ENCODE measurements at places on chromosomes 5 and 9. TPM values are rescaled to one million over a fixed set of nuclear protein-coding genes. Genes with fewer than 3 reads are reported as not detected.

The UNC5A gene
- polyA plus RNA-seq = 50.6 TPM

The PCDHB4 gene
- 3.2 TPM for polyA plus RNA-seq

The ADGRD2 gene
- 5.0 TPM for polyA plus RNA-seq

The FAM81B gene
- not detected for polyA plus RNA-seq

The PFN3 gene
- not detected for polyA plus RNA-seq

The PCDHB12 gene
- 0.98 TPM for polyA plus RNA-seq

The PCDHGA11 gene
- polyA plus RNA-seq = 1.6 TPM

The SOHLH1 gene
- polyA plus RNA-seq = 3.9 TPM

The AP3S1 gene
- polyA plus RNA-seq = 44.6 TPM

The IFNB1 gene
- polyA plus RNA-seq = not detected

The SIT1 gene
- polyA plus RNA-seq = 2.0 TPM

The PCSK5 gene
- polyA plus RNA-seq = 0.31 TPM
